Hepatic stellate cell (primary cell): ENCODE measurements at places on chromosomes 11 and 22.

GRCh38 chr11:33242575-33242974 lies 14.6 kb upstream of the HIPK3 start:
- DNase-seq = no peak

DNA sequence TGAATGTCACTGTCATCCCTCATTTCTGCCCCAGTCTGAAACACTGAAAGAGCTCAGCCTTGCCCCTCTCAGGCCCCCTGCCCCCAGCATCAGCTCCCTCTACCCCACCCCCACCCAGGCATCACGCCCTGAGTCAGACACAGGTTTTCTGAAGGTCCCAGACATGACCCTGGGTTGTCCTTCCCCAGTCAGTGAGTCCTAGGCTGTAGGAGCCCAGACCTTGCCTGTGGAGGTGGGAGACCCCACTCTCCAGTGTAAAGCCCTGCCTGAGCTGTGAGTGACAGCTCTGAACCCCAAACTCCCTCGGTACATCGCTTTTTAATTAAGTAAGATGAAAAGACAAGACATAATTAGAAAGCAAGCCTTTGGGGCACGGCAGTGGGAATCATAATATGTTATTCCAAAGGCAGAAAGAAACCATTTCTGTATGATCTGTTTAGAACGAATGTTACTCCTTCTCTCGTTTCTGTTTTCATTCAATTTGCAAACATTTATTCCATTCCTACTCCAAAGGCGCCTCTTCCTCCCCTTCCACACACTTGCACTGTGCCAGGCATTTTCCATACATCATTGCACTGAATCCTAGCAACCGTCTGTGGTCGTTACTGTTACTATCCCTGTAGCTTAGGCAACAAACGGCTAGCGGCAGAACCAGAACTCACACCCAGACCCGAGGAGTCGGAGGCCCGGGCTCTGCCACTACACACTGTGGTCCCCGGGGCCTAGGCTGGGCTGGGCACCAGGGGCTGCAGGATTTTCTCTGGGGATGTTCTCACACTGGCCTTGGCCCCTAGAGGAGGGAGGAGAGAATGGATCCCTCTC lies 63.4 kb downstream of the CD6 start:
- DNase-seq = no peak

GRCh38 chr11:32316858-32317642 lies 118.3 kb downstream of the WT1 start:
- no peak for DNase-seq

DNA sequence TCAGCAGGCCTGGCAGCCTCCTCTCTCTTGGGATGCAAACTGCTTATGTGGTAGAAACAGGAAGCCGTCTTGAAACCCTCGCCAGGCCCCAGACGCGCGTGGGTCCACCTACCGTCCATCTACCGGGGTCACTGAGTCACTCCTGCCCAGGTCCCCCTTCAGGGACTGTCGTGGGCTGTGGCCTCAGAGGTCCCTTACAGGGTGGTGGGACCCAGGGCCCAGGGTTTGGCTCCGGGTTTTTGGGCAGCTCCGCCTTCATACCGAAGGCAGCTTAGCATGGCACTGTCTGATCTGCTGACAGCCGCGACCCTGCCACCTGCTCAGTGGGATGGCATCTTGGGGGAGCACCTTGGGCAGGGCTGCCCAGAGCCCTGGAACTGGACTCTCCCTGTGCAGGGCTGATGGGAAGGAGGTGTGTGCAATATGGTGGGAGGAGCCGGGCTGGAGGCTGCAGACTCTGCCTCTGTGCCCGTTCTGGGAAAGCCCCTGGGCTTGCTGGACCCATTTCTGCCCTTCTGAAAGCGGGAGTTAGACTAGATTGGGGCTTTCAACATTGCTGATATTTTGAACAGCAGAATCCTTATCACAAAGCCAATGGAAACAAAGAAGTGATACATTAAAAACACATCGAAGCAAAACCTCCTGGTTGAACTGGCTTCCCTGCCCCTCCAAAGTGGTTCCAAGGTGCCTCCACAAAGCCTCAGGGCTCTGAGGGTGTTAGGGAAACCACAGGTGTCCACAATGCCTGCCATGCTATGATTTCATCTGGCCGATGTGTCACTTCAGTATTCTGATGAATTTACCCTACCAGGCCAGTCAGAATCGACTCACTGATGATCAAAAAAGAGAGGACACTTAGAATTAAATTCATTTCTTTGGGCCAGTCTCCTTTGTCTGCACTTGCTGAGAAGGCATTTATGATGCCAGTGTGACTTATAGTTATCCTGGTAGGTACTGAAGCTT lies 316.5 kb downstream of the KIRREL3 start:
- no peak for DNase-seq

GRCh38 chr11:121478226-121478894 lies 25.6 kb upstream of the SORL1-AS1 start:
- DNase-seq = no peak

DNA sequence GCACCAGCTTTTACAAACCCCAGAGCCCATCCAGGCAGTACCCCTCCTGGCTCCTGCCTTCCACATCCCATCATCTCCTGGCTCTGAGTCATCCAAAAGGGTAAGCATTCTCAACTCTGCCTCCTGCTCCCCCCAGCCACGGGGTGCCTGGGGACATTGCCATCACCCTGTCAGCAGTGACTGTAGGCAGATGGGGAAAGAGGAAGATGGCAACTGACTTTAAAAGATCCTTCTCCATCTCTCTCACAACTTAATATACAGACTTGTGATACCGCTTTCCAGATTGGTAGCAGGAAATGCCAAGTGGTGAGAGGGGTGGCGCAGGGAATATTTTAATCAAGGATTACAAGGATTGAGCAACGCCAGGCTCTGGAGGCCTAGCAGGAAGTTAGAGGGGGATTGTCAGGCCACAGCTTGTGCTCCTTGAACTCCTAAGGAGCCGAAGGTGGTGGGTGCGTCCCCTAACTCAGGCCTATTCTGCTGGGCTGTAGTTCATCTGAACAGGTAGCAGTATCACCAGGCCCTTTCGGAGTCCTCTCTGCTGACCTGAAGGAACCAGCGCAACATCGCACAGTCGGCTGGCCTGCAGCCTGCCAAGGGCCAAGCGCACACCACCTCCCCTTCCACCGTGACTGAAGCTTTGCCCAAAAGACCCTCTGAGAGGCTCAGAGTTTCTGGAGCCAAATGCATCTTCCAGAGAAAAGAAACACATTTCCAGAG lies 83.3 kb downstream of the ZC3H12C start:
- peak; percentile 43 for DNase-seq

DNA sequence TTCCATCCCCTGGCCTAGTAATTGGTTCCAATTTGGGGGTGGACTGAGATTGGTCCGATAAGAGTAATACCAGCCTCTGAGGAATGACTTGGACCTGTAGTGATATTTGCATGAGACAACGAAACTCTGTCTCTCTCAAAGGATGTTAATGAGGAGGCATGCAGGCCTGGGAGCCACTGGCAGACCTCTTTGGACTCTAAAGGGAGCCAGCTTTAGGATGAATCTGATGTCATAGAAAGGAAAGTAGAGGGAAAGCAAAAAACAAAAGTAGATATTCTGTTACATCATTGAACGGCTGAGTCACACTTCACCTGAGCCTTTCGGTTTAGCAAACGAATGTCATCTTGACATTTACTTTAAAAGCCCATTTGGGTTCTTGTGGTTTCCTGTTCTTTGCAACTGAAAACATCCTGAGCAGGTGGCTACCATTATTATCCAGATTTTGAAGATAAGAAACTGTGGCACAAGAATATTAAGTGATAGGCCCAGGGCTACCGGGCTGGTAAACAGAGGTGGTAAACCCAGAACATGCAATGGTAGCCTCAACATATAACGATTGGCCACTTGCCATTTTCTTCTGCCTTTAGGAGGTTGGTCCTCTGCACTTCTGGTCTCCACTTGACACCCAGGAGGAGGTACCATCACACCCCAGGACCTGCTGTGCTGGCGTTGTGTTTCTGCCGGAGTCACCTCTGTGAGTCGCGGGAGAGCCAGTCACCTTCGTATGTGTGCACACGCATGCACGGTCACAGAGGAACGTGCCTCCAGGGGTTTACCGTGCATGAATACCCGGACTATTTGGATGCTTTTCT lies 42.7 kb downstream of the RTL6 start:
- no peak for DNase-seq

- DNase-seq = no peak
Measured at GRCh38 chr11:76568139-76568538, 102.4 kb downstream of the LRRC32 start.

GRCh38 chr11:64851831-64852351 lies 7.4 kb upstream of the CDC42BPG start:
- DNase-seq = no peak

- no peak for DNase-seq
Measured at GRCh38 chr11:36974771-36975170, 376.7 kb upstream of the RAG2 start.

DNA sequence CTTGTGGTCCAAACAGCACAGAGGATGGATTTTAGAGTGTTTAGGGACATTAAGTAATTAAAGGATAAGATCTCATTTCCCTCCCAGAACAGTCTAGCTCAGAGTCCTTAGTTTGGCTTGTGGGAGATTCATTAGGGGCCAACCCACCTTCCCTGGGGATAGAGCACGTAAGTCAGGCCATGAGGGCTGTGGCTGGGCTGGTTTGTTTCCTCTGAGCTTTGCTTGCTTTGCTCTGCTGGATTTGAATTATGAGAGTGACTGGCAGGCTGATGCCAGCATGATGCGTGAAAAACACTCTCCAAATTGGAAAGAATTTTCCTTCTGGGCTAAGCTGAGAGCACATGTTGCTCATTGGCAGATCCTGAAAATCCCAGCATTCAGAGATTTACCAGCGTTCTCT lies 84.7 kb upstream of the HEPHL1 start:
- DNase-seq = no peak

DNA sequence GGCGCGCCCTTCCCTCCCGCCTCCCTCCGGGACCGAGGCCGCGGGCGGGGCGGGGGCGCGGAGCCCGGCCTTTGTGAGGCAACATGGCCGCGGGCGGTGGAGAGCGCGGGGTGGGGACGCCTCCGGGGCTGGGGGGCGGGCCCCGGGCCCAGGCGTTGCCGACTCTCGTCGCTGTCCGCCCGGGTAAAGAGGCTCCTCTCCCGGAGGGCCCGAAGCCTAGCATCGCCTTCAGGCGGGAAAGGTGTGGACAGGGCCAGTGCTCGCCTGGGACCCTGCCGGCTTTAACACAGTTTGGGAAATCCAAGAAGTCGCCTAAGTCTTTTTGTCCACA lies 369 bp downstream of the DGCR8 start:
- peak; percentile 73 for DNase-seq

DNA sequence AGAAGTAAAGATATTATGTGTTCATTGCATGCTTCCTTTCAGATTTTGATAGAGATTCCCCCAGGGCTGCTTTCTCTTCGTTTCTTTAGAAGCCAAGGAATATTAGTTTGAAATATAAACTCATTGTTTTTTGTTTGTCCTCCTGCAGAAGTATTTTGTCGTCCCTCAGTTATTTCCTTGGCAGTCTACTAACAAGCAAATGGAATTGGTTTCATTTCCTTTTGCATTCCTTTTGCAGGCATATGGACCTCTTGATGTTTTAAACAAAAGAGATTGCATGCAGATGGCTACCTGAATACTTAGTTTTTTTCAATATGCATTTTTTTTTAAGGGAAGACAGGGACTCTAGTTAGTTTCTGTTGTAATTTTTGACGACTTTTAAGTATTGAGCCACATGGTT lies 62.2 kb downstream of the BCL2L13 start:
- DNase-seq = no peak

- no peak for DNase-seq
Measured at GRCh38 chr11:125335106-125335505, 161.0 kb downstream of the FEZ1 start.

- no peak for DNase-seq
Measured at GRCh38 chr11:13227676-13228255, 49.8 kb upstream of the BMAL1 start.

DNA sequence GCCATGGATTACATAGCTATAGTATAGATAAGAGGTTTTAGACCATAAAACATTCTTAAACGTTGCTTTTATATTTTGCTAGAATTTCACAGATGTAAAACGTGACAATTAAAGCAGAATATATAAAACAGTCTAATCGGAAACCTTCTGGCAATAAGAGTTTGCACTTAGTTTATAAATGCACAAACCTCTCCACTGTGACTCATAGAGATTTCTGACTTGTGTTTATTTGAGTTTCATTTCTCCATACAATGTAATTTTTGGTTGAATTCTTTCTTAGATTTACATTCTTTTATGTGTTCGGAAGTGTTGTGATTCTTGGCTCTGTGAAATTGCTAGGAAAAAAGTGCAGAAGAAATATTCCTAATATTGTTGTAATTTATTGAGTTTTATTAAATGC lies 288.7 kb upstream of the CTSC start:
- no peak for DNase-seq

- DNase-seq = no peak
Measured at GRCh38 chr11:95923439-95923727, 524 bp downstream of the MTMR2 start.

DNA sequence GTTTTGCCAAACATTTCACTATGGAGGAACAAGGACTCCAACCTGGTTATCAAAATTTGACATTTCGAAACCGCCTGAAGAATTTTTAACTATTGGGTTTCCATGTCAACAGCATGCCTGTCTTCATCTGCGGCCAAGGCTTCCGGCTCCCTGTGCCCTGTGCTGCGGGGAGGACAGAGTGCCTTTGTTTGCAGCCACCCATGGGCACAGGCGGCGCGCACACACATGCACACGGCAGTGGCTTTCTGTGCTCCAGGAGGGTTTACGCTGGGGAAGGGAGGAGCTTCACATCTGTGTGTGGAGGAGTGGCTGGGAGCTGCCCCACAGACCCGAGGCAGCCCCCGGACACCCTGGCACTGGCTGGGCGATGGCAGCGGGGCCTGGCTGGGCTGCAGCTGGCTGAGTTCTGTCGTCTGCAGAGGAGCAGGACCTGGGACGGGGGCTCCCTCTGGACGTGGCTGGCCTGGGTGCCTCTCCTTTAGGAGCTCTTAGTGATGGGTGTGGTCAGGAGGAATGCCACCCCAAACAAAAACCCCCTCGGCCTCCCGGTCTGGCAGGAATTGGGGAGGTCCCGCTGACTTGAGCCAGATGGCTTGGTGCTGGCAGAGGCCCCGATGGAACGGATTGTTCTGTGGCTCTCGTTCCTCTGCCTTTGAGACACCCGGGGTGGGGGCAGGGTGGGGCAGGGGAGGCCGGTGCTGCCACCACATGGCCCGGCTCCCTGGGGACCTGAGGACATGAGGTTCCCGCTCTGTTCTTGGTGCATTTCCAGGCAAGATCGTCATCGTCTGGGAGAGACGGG lies 1290.9 kb downstream of the BRD1 start:
- no peak for DNase-seq

GRCh38 chr11:11446967-11447366 lies 93.9 kb upstream of the CSNK2A3 start:
- no peak for DNase-seq

GRCh38 chr11:67126986-67127385 lies 7.9 kb downstream of the KDM2A start:
- DNase-seq = no peak
